ENCODE measurements at places on chromosomes 12 and 14.

GRCh38 chr14:75640876-75641275 is 19.8 kb downstream of the ERG28 start:
- no peak for DNase-seq

GRCh38 chr12:131220331-131220685 is 266.6 kb downstream of the ADGRD1 start:
- DNase-seq, result no peak

- DNase-seq, result no peak
Measured at GRCh38 chr12:5333096-5333495, 98.8 kb upstream of the NTF3 start.

GRCh38 chr14:32224737-32225377 is 21.8 kb upstream of the RNU6-8 start:
- DNase-seq, result no peak

- DNase-seq, result no peak
Measured at GRCh38 chr12:94326727-94327126, 132.9 kb downstream of the CEP83 start.

GRCh38 chr14:95163132-95163531 is 5.8 kb upstream of the DICER1 start:
- no peak for DNase-seq

DNA sequence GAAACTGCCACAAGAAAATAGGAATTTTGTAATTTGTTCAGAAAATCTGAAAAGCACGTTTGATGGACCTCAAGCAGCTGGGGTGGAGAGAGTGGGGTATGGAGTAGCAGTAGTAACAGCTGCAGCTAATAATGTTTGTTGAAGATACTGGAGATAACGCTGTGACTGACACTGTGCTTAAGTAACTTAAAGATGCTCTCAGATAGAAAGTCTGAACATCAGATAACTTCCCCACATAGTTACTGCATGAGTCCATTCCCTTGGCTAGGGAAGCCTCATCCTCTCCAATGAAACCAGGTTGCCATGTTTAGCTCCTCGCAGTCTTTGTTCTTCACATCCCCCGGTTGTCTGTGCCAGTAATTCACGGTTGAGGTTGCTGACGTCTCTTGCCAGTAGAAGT is 24.9 kb downstream of the RMST start:
- no peak for DNase-seq

- DNase-seq, result no peak
Measured at GRCh38 chr14:30193845-30194501, 266.3 kb upstream of the PRKD1 start.

- DNase-seq, result no peak
Measured at GRCh38 chr14:88612981-88613380, 50.1 kb downstream of the ZC3H14 start.

Measured in NK-92 treated with Interleukin-12 subunit alpha and Interleukin-12 subunit beta, amount 100 ng/mL, for 24 hours (cell line).